ENCODE measurements at places on chromosomes 2 and 18.

DNA sequence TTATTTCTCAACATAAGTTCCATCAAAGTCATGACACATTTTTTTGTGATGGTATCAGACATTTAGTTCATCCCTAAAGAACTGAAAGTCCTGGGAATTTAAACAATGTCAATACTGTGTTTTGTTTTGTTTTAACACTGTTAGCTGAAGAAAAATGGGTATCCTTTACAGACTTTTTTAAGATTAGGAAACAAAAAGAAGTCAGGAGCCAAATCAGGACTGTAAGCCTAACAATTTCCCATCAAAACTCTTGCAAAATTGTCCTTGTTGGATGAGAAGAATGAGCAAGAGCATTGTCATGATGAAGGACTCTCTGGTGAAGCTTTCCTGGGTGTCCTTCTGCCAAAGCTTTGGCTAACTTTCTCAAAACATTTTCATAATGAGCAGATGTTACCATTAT is 69.4 kb downstream of the SRD5A2 start:
- DNase-seq: no peak

DNA sequence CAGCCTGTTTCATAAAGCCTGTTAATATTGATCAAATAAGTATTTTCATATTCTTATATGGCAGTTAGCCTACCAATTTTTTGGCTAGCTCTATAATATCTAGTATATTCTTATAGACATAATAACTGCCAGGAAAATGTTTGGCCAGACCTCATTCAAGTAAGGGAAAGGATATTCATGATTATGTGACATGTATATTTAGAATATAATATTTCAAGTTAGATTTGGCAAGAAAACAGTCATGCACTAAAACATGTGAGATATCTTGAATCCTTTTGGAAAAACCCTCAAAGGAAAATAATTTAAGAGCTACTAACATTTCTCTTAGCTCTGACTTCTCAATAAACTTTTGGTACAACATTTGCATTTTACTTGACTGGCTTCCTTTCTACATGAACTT is 694.1 kb downstream of the PLCL1 start:
- DNase-seq: no peak

DNA sequence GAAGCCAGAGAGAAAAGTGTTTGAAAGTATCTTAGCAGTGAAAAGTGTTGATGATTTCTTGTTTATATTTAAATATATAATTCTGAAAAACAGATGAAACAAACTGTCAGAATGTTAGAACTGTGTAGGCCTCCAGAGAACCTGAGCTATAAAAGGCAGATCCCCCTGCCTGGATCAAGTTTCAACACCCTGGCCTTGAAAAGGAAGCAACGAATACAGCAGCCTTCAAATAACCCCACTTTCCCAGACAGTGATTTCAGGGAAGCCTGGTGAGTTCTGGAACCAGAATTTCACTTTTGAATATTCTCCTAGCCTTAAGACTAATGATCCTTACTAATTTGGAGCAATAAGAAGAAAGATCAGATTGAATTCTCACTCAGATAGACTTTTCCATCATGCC is 13.3 kb upstream of the TRIM43 start:
- no peak for DNase-seq

DNA sequence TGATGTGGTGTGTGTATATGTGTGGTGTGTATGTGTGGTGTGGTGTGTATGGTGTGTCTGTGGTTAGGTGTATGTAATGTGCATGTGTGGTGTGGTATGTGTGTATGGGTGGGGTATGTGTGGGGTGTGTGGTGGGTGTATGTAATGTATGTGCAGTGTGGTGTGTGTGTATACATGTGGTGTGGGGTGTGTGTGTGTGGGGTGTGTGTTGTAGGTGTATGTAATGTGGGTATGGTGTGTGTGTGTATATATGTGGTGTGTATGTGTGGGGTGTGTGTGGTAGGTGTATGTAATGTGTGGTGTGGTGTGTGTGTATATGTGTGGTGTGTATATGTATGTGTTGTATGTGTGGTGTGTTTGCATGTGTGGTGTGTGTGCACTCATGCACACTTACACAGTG is 84.8 kb upstream of the ID2 start:
- no peak for DNase-seq

Measured in neural crest cell (in vitro differentiated cells).